ENCODE measurements at places on chromosomes 6 and 20.
A peak's percentile ranks its signal among the peaks of the same experiment; 100 is the strongest.

- no peak for DNase-seq
Observed at GRCh38 chr6:155108070-155108820, 113.1 kb downstream of the TIAM2 start.

- no peak for DNase-seq
Observed at GRCh38 chr20:43583133-43583864, 7.4 kb upstream of the IFT52 start.

DNA sequence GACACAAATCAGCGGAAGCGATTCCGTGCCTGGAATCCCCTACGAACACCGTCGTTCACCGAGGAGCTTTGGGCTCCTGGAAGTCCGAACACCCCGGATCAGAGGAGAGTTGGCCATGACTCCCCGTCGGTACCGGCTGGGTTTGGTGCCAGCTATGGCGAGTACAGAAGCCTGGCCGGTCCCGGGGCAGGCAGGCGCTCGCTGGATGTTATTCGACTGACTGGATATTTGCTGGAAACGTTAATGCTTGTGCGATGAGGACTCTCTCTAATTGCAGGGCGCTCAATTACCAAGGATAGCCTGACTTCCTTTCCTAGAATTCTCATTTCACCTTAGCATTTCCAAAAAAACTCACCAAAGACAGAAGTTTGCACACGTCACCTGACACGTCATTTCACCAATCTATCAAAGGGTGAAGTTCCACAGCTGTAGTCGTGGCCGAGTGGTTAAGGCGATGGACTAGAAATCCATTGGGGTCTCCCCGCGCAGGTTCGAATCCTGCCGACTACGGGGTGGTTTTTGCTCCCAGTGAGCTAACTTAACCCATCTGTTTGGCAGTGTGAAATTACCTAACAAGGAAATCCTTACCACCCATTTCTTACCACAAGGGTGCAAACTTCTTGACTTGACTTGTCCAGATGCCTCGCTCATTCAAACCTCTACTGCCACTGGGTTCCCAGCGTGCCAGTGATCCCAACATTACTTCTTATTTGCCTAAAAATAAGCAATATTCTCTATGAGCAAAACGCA, 22.7 kb upstream of the ZNF184 start:
- DNase-seq = peak; percentile 55

- DNase-seq = no peak
Observed at GRCh38 chr6:151009576-151009975, 144.1 kb downstream of the MTHFD1L start.

DNA sequence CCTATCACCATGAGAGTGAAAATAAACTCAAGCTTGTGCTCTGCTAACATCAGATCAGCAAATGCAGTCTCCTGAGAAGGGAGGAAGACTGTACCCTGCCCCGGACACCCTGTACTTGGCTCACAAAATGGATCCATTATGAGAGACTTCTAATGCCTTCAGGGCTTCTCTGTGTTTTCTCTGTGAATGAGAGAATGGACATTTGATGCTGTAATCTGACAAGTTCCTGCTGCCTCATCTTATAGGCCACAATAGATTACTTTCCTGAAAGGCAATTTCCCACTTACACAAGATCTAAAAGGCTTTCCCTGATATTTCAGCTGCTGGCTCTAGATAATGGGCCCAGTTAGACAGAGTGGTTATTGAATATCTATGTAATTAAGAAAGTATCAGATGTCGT, 117.2 kb downstream of the OTOR start:
- DNase-seq = no peak

- DNase-seq = no peak
Observed at GRCh38 chr20:47703748-47704147, 81.5 kb downstream of the SULF2 start.

- no peak for DNase-seq
Observed at GRCh38 chr6:168095716-168096250, 16.8 kb upstream of the FRMD1 start.

DNA sequence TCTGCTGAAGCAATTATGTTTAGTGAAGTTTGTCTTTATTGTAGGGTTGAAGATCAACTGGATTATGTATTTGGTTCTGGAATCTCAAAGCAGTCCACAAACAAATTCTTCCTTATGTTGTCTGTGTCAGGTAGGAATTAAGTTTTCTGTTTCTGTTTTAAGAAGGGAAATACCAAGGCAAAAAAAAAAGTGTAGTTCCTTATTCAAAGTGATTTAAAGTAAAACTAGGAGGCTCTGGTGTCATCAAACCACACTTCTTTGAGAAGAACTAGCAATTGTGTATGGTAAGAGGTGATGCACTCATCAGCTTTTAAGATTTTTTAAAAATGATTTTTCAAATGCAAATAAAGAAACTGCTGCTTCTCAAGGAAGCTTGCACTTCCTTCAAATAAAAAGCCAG, 1.9 kb downstream of the FAM135A start:
- DNase-seq = no peak

DNA sequence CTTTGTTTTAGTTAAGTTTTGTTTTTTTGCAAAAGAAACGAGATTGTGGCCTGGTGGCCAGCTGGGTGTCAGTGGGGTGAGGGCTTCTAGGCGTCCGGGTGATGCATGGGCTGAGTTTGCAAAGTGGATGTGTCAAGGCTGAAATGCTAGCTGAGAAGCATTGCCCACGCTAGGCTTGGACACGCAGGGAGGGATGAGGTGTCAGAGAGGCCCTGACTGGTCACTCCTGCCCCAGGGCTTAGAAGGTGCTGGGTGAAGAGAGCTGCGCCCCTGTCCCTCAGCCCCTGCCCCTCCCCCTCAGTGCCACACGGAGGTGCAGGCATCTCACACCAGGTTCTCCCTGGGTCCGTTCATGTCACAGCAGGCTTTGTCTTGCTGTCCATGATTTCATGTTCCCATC, 8.1 kb downstream of the OSBPL2 start:
- DNase-seq = no peak

GRCh38 chr6:44779130-44779826, 391.8 kb downstream of the CDC5L start:
- no peak for DNase-seq

- DNase-seq = no peak
Observed at GRCh38 chr6:163392533-163392932, 22.0 kb upstream of the QKI start.

DNA sequence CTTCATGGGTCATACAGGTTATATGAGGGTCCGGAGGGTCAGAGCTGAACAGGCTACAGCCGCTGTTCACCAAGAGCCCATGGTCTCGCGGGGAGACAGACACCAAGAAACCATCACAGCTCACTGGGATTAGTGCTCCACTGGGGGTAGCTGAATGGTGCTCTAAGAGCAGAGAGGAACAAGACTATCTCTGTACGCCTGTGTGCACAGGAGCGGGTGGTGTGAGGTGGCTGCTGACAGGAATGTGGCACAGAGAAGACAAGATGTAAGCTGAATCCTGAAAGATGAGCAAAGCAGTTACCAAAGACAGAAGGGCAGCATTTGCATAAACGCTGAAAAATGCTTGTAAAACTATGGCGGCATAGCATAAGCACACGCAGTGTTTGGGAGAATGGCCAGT, 139.1 kb downstream of the GMPR start:
- DNase-seq = no peak

GRCh38 chr6:141667580-141668309, 465.0 kb upstream of the GJE1 start:
- DNase-seq = no peak

DNA sequence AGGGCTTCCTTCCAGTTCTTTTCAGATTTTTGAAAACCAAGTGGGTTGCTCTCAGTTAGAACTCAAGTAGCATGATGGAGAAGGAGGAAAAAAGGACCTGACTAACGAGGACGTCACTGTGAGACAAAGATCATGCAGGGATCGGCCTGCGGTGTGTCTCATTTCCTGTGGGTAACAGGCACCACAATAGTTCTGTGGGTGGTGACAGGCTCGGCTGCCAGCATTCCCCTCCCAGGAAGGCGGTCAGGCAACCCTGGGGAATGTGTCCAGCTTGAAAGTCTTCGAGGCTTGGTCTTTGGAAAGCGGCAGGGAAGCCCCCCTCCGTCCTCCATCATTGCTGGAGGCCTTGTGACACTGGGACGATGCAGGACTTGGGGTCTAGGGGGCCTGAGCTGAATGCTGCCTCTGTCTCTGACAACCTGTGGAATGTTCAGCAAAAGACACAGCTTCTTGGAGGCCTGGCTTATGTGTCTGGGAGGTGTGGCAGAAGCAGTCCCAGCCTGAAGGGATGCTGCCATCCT, 121.0 kb downstream of the BCAS1 start:
- peak; percentile 57 for DNase-seq

GRCh38 chr20:10673176-10673841, 490 bp downstream of the JAG1 start:
- peak; percentile 46 for DNase-seq

- no peak for DNase-seq
Observed at GRCh38 chr6:149331043-149331807, 13.7 kb downstream of the TAB2 start.

DNA sequence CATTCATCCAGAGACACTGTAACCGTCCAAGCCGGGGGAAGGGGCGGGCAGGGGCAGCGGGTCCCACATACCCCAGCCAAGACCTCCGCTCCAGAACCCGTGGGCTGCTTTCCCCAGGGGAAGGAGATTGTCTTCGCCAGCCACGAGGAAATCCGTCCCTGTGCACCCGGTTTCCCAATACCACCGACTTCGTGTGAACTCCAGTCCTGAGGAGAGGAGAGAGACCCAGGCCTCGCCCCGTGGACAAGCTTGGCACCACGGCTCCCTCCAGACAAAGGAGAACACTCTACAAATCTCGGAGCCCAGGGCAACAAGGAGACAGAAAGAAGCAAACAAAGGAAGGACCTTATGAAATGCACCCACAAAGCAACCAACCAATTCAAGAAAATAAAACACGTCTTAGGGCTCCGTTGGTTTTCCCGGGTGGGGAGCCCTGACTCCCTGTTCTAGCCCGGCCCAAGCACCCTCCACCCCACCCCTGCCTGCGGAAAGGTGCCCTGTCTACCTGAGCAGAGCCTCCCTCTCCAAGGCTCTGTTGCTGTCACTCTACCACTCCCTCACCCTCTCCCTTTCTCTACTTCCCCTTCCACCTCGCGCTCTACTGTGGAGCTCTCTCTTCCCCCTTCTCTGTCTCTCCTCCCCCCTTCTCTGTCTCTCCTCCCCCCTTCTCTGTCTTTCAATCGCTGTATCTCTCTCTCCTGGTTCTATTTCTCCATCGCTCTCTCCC, 1382.8 kb upstream of the DEFB115 start:
- no peak for DNase-seq

- DNase-seq = peak; percentile 23
Observed at GRCh38 chr20:56630086-56630493, 984 bp downstream of the TFAP2C start.

DNA sequence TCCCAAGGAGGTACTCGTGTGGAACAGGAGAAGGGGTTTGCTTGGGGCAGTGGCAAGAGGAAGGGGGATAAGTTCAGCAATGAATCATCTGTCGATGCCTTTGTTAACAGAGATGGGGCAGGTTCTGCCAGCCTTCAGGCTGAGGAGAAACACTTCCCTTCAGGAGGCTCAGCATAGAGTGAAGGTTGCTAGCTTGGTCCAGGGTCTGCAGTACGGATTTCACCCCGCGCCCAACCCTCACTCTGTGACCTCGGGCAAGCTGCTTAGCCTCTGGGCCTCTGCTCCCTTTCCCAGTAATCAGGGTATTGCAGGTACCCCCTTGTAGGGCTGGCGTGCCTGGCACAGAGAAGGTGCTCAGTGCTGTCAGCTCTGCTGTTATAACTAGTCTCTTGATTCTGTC, 7.5 kb downstream of the CAPN11 start:
- DNase-seq = no peak

DNA sequence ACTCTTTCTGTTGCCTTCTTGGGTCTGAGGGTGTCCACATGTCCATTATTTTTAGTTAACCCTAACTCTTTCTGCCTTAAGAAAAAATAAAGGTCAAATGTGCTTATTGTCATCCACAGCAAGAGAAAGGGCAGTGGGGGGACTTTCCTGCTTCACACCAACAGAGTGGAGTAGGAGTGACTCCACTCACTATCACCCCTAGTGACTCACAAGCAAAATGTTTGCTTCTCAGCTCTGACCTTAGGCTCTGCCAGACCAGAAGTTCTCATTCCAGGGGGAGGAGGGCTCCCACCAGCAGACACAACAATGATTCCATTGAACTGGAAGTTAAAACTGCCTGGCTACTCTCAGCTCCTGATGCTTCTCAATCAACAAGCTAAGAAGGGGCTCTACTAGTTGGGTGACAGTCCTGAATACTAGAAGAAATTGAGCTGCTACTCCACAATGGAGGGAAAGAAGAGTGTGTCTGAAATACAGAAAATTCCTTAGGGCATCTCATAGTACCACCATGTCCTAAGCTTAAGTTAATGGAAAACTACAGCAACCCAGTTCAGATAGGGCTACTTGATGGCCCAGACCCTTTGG, 83.9 kb upstream of the AFDN start:
- no peak for DNase-seq

DNA sequence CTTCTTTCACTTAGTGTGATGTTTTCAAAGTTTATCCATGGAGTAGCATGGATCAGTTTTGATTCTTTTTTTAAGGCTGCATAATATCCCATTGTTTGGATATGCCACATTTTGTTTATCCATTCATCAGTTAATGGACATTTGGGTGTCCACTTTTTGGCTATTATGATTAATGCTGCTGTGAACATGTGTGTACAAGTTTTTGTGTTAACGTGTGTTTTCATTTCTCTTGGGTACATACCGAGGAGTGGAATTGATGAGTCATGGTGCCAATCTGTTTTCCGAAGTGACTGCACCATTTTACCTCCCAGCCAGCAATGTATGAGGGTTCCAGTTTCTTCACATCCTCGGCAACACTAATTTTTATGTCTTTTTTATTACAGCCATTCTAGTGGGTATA, 78.4 kb upstream of the CCDC28A start:
- no peak for DNase-seq

GRCh38 chr6:94487371-94487770, 1068.0 kb upstream of the EPHA7 start:
- no peak for DNase-seq

DNA sequence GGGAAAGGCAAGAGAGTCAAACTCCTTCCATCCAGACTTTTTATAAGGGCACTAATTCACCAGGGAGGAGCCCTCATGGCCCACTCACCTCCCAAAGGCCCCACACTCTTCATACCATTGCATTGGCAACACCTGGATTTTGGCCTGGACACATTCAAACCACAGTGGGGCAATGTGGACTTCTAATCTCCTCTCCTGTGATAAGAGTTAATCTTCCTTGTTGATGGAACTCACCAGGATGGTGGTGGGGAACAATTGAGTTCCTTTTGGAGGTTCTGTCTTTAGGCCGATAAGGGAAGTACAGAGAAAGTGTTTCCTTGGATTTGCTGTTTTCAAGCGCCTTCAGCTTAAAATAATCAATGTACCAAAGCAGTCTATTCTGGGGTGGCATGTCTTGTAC, 268.7 kb downstream of the CD83 start:
- DNase-seq = no peak

DNA sequence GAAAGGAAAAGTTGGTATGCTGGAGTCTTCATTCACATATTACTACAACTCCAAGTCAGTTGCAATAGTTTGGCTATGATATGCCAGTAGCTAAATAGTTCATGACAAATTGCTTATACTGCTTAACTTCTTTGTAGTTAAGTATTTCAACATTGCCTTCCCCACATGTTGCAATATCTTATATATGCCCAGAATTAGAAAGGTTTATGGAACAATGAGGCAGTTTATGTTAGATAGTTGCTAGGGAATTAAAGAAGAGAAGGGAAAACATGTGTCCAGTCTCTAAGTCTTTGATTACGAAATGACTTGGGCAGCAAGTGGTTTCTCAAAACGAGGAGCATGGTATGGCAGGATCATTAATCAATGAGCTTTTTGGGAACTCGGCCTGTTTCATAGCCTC, 145.8 kb downstream of the PLCB4 start:
- DNase-seq = no peak

GRCh38 chr6:111996144-111996865, 57.6 kb upstream of the CCN6 start:
- DNase-seq = no peak
